ENCODE measurements at places on chromosomes 3 and 15.

DNA sequence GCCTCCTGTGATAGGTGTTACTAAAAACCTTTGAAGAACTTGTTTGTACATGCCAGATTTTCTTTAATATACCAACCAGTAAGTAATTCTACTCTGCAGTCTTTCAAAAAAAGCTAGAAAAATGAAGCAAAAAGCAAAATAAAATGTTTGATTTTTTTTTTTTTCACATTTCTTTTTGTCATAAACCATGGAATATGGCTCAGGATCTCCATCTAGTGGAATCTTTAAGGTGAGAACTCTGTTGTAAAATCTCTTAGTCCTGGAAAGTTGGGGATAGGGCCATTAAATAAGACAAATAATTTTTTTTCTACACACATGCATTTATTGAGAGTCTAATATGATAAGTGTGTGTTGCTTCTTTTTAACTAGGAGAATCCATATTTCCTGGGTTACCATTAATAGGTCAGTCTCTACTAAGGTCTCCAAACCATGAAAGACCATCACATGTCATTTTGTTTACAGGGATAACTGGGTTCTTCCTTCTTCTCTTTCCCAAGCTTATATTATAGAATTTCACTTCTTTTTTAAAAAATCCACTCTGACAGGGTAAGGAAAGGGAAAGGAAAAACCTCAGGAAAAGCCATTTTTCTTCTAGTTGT lies 84.6 kb downstream of the SLC9A9 start:
- no peak for DNase-seq

- DNase-seq, result no peak
These were observed 52.1 kb downstream of the TM2D3 start for GRCh38 chr15:101600035-101600434.

GRCh38 chr3:115602194-115602593 lies 21.1 kb upstream of the GAP43 start:
- DNase-seq, result no peak

DNA sequence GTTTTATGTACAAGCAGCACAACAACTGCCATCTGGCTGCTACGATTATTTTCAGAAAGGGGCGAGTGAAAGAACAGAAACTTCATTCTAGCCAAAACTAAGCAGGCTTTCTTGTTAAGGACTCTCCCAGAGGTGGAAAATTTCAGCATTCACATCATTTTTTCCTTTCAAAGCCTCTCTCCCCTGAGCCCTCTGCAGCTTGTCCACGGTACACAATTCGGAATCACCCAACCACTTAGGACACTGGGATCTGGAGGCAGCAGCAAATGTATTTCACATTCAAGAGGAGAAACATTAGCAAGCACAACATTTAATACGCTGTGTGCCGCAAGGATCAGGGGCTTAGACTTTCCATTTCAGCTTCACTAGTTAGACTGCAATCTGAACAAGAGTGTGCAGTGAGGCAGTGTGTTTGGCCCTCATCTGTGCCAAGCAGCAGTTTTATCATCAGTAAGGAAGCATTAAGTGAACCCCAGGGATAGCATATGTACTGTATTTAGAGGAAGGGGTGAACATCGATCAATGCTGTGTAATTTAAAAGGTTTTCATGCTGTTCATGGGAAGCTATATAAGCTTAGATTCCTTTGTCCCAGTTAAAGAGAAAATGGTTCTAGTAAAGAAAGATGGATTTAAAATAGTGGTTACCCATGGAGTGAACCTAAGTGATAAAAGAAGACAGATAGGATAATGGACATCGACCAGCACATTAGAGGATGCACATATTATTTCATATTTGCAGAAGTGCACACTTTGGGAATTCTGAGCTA lies 504.9 kb downstream of the TBL1XR1 start:
- DNase-seq, result no peak

DNA sequence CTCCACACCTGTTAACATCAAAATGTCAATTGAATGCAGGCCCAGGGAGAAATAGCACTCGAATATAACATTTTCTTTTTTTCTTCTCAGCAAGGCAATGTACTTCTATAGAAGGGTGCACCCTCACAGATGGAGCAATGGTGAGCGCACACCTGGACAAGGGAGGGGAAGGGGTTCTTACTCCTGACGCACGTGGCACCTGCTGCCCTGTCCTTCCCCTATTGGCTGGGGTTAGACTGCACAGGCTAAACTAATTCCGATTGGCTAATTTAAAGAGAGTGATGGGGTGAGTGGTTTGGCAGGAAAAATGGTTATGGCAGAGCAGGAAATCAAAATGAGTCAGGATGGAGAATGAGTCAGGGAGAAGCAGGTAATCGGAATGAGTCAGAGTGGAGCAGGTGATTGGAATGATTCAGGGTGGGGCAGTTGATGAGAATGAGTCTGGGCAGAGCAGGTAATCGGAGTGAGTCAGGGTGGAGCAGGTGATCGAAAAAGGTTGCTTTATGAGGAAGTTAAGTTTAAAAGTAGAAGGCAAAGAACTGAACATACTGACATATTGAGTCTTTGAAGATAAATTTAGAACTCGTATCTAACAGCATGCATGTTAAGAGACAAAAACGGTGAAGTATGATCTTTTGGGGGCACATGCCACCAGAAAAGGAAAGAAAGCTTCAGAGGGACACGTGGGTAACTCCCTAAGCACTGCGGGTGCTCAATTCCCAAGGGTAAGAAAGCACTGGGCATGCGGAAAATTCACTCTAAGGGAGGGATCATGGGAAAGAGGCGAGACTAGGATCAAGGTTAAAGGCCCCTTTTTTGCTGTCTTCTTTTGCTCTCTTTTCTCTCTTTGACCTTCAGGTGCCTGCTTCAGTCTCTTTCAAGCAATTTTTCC lies 72.9 kb upstream of the GALNT15 start:
- DNase-seq, result no peak

DNA sequence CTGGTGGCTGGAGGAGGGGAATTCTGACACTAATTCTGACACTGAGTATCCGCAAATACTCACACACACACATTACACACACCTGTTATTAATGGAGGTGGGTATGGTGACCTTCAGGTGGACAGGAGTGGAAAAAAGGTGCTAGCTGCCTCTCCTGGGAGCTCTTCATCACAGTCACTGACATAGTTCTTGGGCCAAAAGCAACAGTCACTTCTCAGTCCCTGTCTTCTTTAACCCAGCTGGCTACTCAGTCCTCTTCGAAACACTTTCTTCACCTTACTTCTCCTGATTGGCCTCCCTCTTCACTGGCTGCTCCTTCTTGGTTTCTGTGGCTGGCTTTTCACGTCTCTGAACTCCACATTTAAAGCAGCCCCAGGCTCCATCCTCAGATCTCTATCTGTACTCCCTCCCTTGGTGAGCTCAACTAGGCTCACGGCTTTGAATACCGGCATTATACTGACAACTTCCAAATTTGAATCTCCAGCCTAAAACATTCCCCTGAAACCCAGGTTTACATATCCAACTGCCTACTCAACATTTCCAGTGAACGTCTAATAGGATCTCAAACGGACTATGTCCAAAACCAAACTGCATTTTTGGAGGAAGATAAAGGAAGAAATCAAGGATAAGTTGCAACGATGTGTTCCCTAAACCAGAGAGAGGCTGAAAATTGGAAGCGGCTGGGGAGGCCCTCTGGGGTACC lies 53.2 kb upstream of the HEG1 start:
- no peak for DNase-seq

- no peak for DNase-seq
These were observed 169.6 kb upstream of the DCBLD2 start for GRCh38 chr3:99071096-99071495.

DNA sequence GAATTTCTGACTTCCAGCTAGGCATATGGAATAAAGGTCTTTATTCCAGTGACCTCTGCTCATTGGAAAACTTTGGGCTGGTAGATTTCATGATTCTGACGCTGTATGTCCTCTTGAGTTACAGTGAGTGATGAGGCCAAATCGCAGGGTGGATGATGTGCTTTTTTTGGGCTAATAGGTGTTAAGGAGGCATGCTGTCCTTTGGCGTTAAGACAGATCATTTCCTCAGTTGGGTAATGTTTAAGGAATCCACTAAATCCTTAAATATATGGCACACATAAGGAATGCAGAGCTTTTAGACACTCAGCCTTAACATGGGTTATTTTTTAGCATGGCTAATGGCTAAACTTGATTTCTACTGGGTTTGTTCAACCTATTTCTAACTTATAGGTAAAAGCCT lies 87.9 kb downstream of the LPP start:
- DNase-seq, result no peak

DNA sequence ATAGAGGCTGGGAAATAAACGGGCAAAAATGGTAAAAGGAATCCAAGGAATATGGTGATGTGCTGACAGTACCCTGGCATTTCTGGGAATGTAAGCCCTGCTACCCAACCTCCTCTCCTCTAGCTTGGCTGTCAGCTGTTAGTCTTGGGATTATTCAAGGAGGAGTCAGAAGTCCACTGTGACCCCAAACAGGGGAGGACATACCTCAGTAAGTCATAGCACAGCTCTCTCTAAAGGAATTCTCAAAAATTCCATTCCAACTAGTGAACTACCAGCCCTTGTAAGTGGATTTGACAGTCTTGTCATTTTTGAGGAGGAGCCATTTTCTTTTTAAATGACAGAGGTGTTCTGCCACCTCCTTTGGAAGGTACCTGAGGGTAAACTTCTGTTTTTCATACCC lies 207.5 kb downstream of the PDCD6IP start:
- DNase-seq, result no peak

DNA sequence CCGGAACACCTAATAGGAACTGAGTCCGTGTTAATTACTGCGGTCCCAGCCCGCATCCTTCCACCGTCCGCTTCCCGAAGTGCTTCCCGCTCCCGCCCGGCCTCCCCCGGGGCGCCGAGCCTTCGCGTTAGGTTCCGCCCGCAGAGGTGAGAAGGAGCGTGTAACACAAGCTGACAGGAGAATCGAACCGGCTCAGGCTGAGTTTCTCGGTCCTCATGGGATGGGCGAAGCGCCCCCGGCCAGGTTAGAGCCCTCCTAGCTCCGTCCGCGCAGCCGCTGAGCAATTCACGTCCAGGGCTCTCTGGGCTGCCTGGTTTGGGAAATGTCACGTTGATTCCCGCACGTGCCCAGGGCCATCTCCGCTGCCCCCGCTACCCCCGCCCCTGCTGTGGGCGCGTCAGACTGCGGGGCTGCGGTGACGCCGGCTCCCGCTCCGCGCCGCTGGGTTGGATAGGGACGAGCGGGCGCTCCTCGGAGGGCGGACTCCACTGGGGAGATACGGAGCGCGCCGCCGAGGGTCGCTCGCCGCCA lies 954 bp downstream of the CLDN11 start:
- no peak for DNase-seq
